HCT116 (cell line): ENCODE measurements at places on chromosomes 3 and 15. TPM values are rescaled to one million over a fixed set of nuclear protein-coding genes. Genes with fewer than 3 reads are reported as not detected.

The CILP gene
- total RNA-seq: not detected

The ATP13A5 gene
- not detected for total RNA-seq

The PRSS50 gene
- total RNA-seq: not detected

The GOLGA8K gene
- 3.3 TPM for total RNA-seq

The CYP1A2 gene
- not detected for total RNA-seq

The ADAMTS7 gene
- 12.0 TPM for total RNA-seq

DNA sequence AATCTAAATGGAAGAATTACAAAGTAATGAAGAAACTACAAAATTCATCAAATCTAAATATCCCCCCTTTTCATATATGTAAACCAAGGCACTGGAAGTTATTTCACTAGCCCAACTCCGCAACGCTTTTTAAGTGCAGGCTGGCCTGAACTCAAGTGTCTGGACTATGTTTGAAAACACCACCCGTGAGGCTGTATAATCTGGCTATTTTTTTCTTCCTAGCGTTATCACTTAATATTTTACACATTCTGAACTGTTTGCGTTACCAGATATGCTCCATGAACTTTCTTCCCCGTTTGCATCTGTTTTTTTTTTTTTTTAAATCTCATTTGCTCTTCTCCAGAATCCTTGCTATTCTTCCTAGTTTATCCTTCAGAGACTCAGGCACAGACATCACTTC, 619.5 kb upstream of the CBLB start:
- H3K4me3 ChIP-seq: no peak overlapping the region
- no peaks in the 10 kb centered on the region for H3K36me3 ChIP-seq
- DNase-seq: no peak
- no peaks in the 10 kb centered on the region for H3K27me3 ChIP-seq
- no peaks in the 10 kb centered on the region for H3K4me1 ChIP-seq
- no peak overlapping the region for H3K27ac ChIP-seq

- DNase-seq: no peak
- no peaks in the 10 kb centered on the region for H3K27me3 ChIP-seq
- H3K27ac ChIP-seq: no peak overlapping the region
- H3K36me3 ChIP-seq: no peaks in the 10 kb centered on the region
Observed at GRCh38 chr3:178182337-178182779, 353.9 kb upstream of the KCNMB2 start.

DNA sequence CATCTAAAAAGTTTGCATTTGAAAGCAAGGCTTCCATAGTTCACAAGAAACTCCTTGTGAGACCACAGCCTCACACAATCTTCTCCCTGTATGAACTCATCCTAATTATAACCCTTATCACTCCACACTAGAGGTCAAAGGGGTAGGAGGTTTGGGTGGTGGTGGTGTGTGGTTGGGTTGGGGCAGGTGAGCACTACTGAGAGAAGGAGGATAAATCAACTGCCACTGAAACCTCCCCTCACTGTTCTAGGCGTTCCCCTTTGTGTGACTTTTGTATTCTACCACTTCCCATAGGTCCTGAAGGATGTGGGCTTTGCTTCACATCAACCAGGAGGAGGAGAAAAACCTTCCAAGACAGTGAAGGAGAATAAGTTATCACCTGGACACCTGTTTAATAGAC, 6.4 kb upstream of the AGBL1 start:
- no peak overlapping the region for H3K4me3 ChIP-seq
- H3K27ac ChIP-seq: no peak overlapping the region
- no peaks in the 10 kb centered on the region for H3K36me3 ChIP-seq

GRCh38 chr3:88936831-88937230, 170.6 kb upstream of the EPHA3 start:
- no peak overlapping the region for H3K4me3 ChIP-seq
- no peaks in the 10 kb centered on the region for H3K4me1 ChIP-seq
- no peak for DNase-seq
- no peaks in the 10 kb centered on the region for H3K27me3 ChIP-seq
- no peaks in the 10 kb centered on the region for H3K36me3 ChIP-seq
- H3K27ac ChIP-seq: no peak overlapping the region

DNA sequence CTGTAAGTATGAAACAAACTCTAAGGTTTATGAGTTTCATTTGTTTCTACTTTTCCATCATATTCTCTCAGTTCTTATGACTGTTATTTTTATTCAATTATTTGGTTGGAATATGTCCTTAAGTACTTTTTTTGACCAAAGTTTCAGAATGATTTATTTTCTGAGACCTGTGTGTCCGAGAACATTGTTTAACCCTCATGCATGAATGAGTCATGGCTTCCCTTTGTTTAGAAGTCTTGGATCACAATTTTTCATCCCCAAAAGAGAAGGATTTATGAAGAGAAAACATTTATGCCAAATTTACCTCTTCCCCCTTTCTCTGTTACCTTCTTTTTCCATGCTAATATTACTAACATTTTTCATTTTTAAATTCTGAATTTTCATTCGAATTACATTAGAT, 518.0 kb upstream of the NR2F2 start:
- no peak overlapping the region for H3K27ac ChIP-seq
- no peak for DNase-seq
- H3K4me1 ChIP-seq: no peaks in the 10 kb centered on the region
- no peaks in the 10 kb centered on the region for H3K27me3 ChIP-seq
- H3K4me3 ChIP-seq: no peak overlapping the region
- H3K36me3 ChIP-seq: no peaks in the 10 kb centered on the region
